ENCODE measurements at places on chromosomes 13 and 19. TPM values are rescaled to one million over a fixed set of nuclear protein-coding genes. Genes with fewer than 3 reads are reported as not detected.
A peak's percentile ranks its signal among the peaks of the same experiment; 100 is the strongest.

GRCh38 chr19:2461751-2462634, 5.2 kb upstream of the LMNB2 start:
- no peaks in the 10 kb centered on the region for H3K27me3 ChIP-seq
- peaks cover 15% of the 10 kb centered on the region for H3K4me1 ChIP-seq
- no peaks in the 10 kb centered on the region for H3K36me3 ChIP-seq

- no peak for DNase-seq
- H3K4me3 ChIP-seq, result no peak overlapping the region
- no peaks in the 10 kb centered on the region for H3K27me3 ChIP-seq
- H3K27ac ChIP-seq, result no peak overlapping the region
Observed at GRCh38 chr19:43707158-43707712, 8.6 kb upstream of the IRGC start.

HSD17B14 gene
- 23.5 TPM for total RNA-seq

DNA sequence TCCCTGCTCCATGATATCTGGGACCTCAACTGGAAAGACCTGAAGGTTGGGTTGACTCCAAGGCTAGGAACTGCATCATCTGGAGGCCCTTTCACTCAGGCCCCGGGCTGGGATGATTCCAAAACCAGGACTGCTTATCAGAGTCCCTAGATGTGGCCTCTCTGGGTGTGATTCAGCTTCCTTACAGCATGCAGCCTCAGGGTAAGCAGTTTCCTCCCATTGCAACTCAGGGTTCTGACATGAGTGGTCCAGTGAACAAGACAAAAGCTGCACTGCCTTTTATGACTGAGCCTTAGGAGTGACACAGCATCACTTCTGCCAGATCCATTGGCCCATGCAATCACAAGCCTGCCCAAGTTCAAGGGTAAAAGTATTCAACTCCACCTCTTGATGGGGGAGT, 502.8 kb downstream of the COG6 start:
- H3K27me3 ChIP-seq, result no peaks in the 10 kb centered on the region
- H3K4me1 ChIP-seq, result no peaks in the 10 kb centered on the region
- H3K36me3 ChIP-seq, result no peaks in the 10 kb centered on the region
- DNase-seq, result no peak
- no peak overlapping the region for H3K4me3 ChIP-seq

DNA sequence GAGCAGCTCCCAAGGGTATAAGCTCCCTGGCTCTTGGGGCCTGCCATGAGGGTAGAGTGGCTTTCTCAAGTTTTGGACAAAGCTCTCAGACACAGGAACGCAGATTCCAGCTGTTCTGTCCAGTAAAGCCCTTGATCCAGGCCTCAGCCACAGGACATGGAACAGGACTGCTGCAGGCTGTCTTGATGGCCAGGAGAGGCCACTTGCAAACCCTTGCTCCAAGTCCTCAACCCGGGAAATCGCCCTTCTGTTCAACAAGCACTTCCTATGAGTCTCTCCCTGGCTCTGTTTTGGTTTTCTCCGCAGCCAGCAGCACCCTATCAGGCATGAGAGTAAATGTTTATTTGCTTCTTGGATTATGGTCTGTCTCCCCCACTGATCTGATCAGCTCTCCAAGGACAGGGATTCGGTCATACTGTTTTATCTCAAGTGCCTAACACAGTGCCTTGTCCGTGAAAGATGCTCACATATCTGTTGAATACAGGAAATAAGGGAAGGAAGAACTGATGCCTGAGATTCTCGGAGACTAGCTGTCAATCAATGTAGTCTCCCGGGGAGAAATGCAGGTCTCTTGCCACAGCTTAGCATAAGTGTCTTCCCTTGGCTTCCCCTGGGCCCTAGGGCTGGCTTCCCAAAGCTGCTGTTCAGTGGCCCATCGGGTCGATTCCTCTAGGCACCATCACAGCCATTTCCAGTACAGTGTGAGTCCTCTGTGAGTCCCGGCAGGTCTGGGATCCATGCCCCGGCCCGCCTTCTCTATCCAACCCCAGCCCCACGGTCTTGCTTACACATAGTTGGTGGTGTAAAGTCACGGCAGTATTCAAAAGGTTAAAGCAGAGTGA, 90.8 kb downstream of the TSHZ3 start:
- H3K27me3 ChIP-seq, result no peaks in the 10 kb centered on the region
- H3K36me3 ChIP-seq, result no peaks in the 10 kb centered on the region
- no peak overlapping the region for H3K4me3 ChIP-seq
- H3K4me1 ChIP-seq, result peaks cover 7% of the 10 kb centered on the region
- H3K27ac ChIP-seq, result no peak overlapping the region

DNA sequence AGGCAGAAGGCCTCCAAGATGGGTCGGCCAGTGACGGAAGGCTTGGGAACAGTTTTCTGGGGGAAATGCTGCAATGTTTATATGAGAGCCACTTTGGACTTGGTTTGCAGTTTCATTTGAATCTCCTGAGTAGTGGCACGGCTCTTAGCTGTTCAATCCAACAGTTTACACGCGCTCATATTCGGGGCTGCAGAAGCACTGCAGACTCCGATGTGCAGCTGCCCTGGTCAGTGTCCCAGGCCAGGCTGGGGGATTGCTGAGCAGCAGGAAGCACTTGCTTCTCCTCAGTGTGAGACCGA, 31.7 kb downstream of the CEBPG start:
- no peak overlapping the region for H3K27ac ChIP-seq
- no peaks in the 10 kb centered on the region for H3K36me3 ChIP-seq
- H3K27me3 ChIP-seq, result no peaks in the 10 kb centered on the region
- no peak overlapping the region for H3K4me3 ChIP-seq

DNA sequence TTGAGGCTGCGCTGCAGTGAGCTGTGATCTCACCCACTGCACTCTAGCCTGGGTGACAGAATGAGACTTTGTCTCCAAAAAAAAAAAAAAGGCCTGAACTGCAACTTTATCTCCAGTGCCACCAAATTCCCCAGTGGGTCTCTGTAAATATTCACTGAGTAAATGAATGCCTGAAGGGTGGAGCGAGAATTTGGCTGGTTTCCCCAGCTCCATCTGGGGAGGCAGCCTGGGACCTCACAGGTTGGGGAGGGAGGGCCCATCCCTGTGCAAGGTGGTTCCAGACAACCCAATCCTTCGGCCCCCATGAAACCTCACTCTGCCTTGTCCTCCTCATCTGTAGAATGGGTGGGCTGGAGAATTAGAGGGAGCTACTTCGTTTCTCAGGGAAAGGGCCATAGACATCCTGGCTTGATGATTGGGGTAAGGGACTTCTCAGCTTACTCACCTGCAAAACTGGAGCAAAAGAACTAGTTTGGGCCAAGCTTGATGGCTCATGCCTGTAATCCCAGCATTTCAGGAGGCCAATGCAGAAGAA, 4.2 kb upstream of the PKN1 start:
- no peaks in the 10 kb centered on the region for H3K27me3 ChIP-seq
- no peak overlapping the region for H3K4me3 ChIP-seq
- peaks cover 10% of the 10 kb centered on the region for H3K4me1 ChIP-seq
- DNase-seq, result no peak
- H3K36me3 ChIP-seq, result no peaks in the 10 kb centered on the region

DNA sequence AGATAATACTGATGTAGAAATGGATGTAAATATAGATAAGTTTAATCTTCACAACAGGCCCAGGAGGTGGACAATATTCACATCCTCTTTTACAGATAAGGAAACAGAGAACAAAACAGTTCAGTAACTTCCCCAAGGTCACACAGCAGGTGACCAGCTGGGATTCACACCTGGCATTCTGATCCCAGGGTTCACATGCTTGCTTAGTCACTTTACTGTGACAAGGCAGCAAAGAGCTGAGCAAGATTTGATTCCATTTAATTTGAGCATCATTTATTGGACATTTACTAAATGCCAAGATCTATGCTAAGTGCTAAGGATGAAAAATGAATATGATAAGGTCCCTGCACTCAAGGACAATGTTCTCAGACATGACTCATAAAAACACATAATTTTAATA, 94.1 kb upstream of the STARD13 start:
- DNase-seq, result no peak
- no peaks in the 10 kb centered on the region for H3K4me1 ChIP-seq
- H3K27ac ChIP-seq, result no peak overlapping the region
- no peak overlapping the region for H3K4me3 ChIP-seq
- no peaks in the 10 kb centered on the region for H3K36me3 ChIP-seq

POLR1G gene
- total RNA-seq, result 5.4 TPM

TEAD2 gene
- total RNA-seq, result 36.4 TPM

ODAD3 gene
- total RNA-seq, result 0.49 TPM

GRCh38 chr19:49343123-49343522, 7.9 kb downstream of the CD37 start:
- H3K4me3 ChIP-seq, result no peak overlapping the region
- H3K36me3 ChIP-seq, result peaks cover 59% of the 10 kb centered on the region
- peak; percentile 46 for DNase-seq
- H3K27me3 ChIP-seq, result no peaks in the 10 kb centered on the region
- H3K4me1 ChIP-seq, result no peaks in the 10 kb centered on the region
- no peak overlapping the region for H3K27ac ChIP-seq

- no peak overlapping the region for H3K27ac ChIP-seq
- DNase-seq, result no peak
- H3K4me1 ChIP-seq, result no peaks in the 10 kb centered on the region
- no peaks in the 10 kb centered on the region for H3K36me3 ChIP-seq
Observed at GRCh38 chr13:34862311-34862710, 79.8 kb upstream of the NBEA start.

DNA sequence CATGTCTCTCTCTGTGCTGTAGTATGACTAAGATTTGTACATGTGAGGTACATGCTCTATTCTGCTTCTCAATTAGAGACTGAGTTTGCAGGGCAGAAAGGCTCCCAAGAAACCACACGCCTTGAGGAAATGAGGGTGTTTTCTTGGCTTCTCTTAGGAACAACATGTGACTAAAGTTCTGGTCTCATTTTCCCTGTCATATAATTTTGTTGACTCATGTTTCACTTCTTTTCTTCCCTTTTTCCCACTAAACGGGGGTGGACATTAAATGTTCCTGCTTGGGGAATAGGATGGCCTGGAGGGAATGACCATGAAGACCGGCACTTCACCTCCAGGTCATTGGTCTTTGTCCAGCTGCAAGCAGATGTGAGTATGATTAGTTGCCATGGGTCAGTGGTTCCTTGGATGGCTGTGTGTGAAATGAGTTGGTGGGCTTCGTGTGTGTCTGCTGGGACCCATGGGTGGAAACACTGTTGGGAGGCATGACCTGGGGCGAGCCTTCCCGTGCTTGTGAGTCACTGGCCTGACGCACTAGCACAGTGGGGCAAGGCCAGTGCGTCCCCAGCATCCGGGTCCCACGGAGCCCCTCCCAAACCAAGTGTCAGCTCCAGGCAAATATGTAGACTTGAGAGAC, 56.6 kb downstream of the COL4A1 start:
- no peaks in the 10 kb centered on the region for H3K27me3 ChIP-seq
- no peaks in the 10 kb centered on the region for H3K36me3 ChIP-seq
- DNase-seq, result no peak
- peak overlapping the region; percentile 42 for H3K27ac ChIP-seq

- no peaks in the 10 kb centered on the region for H3K27me3 ChIP-seq
- no peak for DNase-seq
- H3K27ac ChIP-seq, result no peak overlapping the region
- no peaks in the 10 kb centered on the region for H3K36me3 ChIP-seq
Observed at GRCh38 chr13:55230570-55230908, 1910.2 kb upstream of the PRR20A start.

GRCh38 chr13:73440296-73440895, 381.6 kb downstream of the KLF5 start:
- no peaks in the 10 kb centered on the region for H3K27me3 ChIP-seq
- no peaks in the 10 kb centered on the region for H3K36me3 ChIP-seq
- no peaks in the 10 kb centered on the region for H3K4me1 ChIP-seq
- DNase-seq, result no peak

NKPD1 gene
- not detected for total RNA-seq

LHB gene
- not detected for total RNA-seq

- H3K27me3 ChIP-seq, result no peaks in the 10 kb centered on the region
- H3K27ac ChIP-seq, result no peak overlapping the region
- H3K4me3 ChIP-seq, result no peak overlapping the region
- peaks cover 9% of the 10 kb centered on the region for H3K4me1 ChIP-seq
Observed at GRCh38 chr19:43673637-43674036, 3.7 kb upstream of the PLAUR start.

ZNF285 gene
- 2.0 TPM for total RNA-seq

GRCh38 chr19:37966211-37966661, 59.2 kb downstream of the SIPA1L3 start:
- H3K4me3 ChIP-seq, result no peak overlapping the region
- DNase-seq, result peak; percentile 27
- H3K36me3 ChIP-seq, result no peaks in the 10 kb centered on the region

GRCh38 chr19:10201176-10201575, 6.4 kb upstream of the DNMT1 start:
- H3K27me3 ChIP-seq, result no peaks in the 10 kb centered on the region
- DNase-seq, result no peak
- no peaks in the 10 kb centered on the region for H3K36me3 ChIP-seq
- no peak overlapping the region for H3K27ac ChIP-seq

SH2D3A gene
- 26.0 TPM for total RNA-seq

GRCh38 chr13:110664041-110664440, 41.9 kb downstream of the CARS2 start:
- H3K27ac ChIP-seq, result no peak overlapping the region
- no peak for DNase-seq
- no peaks in the 10 kb centered on the region for H3K4me1 ChIP-seq
- peaks cover 70% of the 10 kb centered on the region for H3K36me3 ChIP-seq

SLC25A41 gene
- total RNA-seq, result not detected

DNA sequence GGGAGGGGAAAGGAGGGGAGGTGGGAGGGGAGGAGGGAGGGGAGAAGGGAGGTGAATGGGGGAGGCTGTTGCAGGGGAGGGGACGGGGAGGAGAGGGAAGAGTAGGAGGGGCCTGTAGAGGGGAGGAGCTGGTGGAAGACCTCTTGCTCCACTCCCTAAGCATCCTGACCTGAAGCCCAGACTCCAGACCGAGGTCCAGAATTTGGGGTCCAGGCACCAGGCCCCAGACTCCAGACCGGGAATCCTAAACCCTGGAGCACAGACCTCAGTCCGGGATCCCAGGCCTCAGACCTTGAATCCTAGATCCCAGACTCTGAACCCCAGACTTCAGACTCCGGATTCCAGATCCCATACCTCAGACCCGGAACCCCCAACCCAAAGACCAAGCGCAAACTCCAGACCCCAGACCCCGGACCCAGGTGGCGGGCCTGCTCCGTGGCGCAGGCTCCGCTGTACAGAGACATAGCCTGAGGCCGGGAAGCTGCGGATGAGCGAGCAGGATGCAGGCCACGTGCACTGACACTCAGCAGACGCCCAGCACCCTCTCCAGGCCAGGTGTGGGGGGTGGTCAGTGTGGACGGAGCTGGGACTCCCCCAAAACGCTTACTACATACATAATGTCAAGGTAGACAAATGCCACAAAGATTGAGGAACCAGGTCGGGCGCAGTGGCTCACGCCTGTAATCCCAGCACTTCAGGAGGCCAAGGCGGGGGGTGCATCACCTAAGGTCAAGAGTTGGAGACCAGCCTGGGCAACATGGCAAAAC, 710 bp upstream of the BTBD2 start:
- H3K4me1 ChIP-seq, result peaks cover 5% of the 10 kb centered on the region
- DNase-seq, result no peak
- no peaks in the 10 kb centered on the region for H3K27me3 ChIP-seq
- H3K36me3 ChIP-seq, result no peaks in the 10 kb centered on the region
- H3K4me3 ChIP-seq, result peak overlapping the region; percentile 20

DNA sequence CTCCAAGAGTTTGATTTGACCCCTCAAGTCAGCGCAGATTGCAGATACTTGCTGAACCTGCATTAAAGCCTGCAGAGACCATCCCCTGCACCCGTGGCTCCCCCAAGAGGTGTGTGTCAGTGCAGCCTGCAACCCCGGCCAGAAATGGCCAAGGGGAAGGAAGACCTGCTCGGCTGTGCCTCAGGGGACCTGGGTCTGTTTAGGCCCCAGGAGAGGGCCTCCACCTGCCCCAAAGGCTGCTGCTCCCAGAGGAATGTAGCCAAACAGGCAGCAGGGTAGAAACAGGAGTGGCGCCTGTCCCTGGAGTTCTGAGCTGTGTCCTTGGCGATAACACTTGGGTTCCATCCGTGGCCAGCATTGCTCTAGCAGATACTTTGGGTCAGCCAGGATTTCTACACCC, 8.0 kb downstream of the POP4 start:
- no peak overlapping the region for H3K27ac ChIP-seq
- H3K4me3 ChIP-seq, result no peak overlapping the region
